ENCODE measurements at places on chromosomes 2 and 18. TPM values are rescaled to one million over a fixed set of nuclear protein-coding genes. Genes with fewer than 3 reads are reported as not detected.

Gene CNDP1
- not detected for total RNA-seq

Gene CYS1
- 7.0 TPM for total RNA-seq

Gene INPP4A
- total RNA-seq: 11.2 TPM

Gene GNAL
- total RNA-seq: 0.16 TPM

Gene KYNU
- 1.3 TPM for total RNA-seq

Gene SUMO1
- total RNA-seq: 68.5 TPM

Gene DDX18
- total RNA-seq: 48.3 TPM

Gene RAB17
- 0.54 TPM for total RNA-seq

Gene CPS1
- 35.7 TPM for total RNA-seq

Gene RNF125
- total RNA-seq: 0.65 TPM

Gene CTDSP1
- total RNA-seq: 53.6 TPM

Gene LRRTM1
- total RNA-seq: not detected

Gene TUBA4A
- 9.7 TPM for total RNA-seq

Gene TMEM247
- total RNA-seq: not detected

Gene CFAP65
- total RNA-seq: not detected

Gene MOGAT1
- total RNA-seq: not detected

Gene OBSL1
- 90.4 TPM for total RNA-seq

Gene MERTK
- 0.65 TPM for total RNA-seq

Gene NEB
- 0.41 TPM for total RNA-seq

Gene BUB1
- total RNA-seq: 5.9 TPM

Gene EPHA4
- total RNA-seq: 13.9 TPM

Gene EHD3
- 10.7 TPM for total RNA-seq

Gene SERPINB7
- total RNA-seq: 0.27 TPM

Gene LRP2
- total RNA-seq: 0.41 TPM
